Activated T-cell treated with anti-CD3 and anti-CD28 coated beads for 4 hours (primary cell): ENCODE measurements at places on chromosomes 3 and 15.

- DNase-seq: no peak
Measured at GRCh38 chr3:146542179-146542578, 2.2 kb downstream of the PLSCR1 start.

- DNase-seq: no peak
Measured at GRCh38 chr3:46586738-46587246, 20.7 kb upstream of the LRRC2 start.

DNA sequence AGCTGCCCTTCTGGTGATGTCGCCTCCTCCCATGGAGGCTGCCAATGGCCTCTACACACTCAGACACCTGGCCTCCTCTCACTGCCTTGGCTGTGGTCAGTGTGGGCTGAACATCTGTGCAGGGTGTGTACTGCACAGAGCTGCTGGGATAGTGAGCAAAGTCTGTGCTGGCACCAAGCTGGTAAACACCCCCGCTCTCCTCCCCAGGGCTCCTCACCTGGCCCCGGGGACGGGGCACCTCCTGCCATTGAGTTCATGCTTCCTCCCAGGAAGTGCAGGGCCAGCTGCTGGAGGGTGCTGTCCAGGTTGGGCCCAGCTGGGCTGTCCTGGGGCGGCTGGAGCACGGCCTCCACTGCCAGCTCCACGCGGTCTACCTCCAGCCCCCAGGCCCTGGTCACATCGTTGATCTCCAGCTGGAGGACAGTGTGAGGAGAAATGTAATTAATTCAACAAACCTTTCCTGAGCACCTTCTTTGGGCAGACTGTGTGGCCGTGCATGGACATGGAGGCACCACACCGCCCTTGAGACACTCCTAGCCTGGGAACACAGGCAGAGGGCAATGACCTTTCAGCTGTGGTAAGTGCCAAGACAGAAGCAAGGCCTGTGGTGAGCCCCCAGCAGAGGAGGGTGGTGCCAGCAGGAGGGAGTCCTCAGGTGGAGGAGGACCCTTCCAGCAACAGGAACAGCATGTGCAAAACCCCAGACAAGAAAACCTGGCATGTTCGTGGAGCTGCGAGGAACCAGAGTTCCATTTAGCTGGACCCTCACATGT is 6.8 kb downstream of the STOML1 start:
- no peak for DNase-seq

GRCh38 chr3:59502806-59503205 is 453.0 kb upstream of the CFAP20DC start:
- peak; percentile 7 for DNase-seq

- DNase-seq: no peak
Measured at GRCh38 chr3:168591587-168591986, 495.9 kb upstream of the GOLIM4 start.

GRCh38 chr3:132898141-132898540 is 140.1 kb upstream of the TMEM108 start:
- DNase-seq: no peak
